D721Med (cell line): ENCODE measurements at places on chromosomes 7 and 10.

DNA sequence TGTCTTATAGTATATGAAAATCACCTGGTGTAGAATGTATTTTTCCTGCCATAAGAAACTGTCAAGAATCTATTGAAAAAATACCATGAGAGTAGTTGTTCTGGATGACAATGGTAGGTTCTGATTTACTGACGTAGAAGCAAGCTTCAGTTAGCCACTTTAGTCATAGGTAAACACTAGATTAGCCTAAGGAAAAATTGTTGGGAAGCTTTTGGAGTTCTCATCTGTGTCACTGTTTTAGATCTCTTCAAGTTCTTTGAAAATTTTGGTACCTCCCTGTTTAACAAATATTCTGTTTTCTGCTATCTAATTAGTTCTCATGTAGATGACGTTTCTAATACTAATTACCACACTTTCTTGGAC is 131.8 kb downstream of the ADK start:
- DNase-seq, result no peak

DNA sequence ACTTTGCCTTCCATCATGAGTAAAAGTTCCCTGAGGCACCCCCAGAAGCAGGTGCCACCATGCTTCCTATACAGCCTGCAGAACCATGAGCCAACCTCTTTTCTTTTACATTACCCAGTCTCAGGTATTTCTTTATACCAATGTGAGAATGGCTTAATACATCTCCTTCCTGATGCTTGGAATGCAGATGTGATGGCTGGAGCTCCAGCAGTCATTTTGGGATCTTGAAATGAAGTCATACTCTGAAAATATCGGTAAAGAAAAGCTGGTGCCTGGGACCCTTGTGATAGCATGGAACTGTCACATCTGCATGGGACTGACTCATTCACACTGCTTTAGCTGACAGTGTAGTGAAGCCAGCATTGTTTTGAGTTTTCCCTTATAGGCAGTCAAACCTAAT is 634.5 kb upstream of the NRP1 start:
- no peak for DNase-seq

- no peak for DNase-seq
Observed at GRCh38 chr7:131586259-131586658, 29.8 kb upstream of the PODXL start.

- no peak for DNase-seq
Observed at GRCh38 chr10:103618575-103619423, 125.3 kb downstream of the NEURL1 start.

DNA sequence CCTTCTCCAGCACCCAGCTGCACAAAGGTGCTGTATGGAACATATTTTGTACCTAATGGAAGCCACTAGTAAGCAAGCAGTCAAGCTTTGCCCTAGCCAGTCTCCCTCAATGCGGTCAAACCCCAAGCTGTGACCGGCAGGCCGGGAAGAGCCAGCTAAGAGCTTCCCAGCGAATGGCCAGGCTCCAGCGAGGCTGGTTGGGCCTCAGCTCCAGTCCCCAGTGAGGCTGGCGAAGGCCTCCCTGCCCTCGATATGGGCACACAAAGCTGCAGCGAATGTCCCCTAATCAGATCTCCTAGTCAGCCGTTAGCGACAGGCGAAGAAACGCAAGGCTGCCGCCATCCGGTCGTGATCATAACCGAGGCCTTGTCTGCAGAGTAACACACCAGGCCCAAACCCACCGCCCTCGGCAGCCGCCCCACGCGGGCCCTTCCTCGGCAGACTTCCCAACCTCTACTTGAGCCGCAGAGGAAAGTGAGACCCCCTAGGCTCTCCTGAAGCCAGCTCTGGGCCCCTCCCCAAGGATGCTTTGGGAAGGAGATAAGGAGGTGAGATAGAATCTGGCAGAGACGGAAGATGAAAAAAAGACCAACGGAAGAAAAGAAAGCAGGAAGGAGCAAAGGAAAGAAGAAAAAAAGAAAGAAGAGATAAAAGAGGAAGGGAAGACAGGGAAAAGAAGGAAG is 3.1 kb upstream of the HOXA9 start:
- no peak for DNase-seq

- DNase-seq, result no peak
Observed at GRCh38 chr10:3270577-3271316, 98.2 kb upstream of the PITRM1 start.

DNA sequence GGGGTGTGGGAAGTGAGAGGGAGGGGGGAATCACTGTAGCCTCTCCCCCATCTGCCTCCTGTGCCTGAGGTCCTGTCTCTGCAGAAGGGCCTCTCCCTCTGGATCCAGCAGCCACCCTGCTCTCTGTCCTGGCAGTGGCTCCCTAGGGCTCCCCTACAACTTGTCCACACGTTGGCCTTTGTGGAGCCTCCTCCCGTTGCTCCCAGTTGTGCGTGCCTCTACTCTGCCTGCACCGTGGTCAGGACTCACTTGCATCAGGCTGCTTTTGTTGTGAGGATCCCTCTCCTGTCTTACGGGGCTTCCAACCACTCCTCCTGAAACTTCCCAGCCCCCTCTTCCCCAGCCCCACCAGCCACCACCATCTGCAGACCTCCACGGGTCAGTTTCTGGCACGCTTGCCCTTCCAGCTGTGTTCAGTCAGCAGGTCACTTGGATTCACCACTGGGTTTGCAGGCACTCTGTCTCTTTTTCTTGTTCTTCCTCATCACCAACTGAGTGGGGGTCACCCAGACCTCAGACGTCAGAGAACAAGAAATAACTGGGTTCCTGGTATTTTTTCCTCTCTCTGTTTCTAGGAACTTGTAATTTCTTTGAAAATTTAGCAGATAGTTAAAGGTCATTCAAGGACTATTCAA is 62.3 kb downstream of the RAMP3 start:
- DNase-seq, result no peak

DNA sequence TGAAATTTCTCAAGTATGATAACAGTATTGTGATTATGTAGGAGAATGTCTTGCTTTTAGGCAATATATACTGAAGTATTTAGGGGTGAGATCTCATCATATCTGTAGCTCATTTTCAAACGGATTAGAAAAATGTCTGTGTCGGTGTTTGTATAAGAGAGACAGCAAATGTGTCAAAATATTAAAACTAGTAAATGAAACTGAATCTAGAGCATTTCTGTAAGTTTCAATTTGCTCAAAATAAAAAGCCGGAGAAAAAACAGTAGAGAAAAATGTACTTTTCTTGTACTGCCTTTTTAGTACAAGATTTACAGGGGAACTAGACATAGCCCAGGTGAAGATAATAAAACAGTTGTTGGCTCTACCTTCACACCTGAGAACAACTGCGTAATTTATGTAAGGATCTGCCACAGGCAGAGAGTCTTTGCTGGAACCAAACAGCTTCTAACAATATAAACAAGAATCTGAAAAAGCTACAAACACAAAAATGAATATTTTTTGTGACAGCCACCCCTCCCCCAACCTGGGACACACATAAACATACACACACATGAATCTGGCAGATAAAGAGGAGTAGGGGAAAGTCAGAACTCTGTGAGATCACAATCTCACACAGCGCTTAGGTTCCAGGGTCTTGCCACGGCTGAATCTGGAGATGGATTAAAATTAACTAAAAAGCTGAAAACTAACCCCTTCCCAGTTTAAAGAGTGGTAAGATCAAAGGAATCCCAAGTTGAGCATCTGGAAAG is 153.3 kb downstream of the AVL9 start:
- DNase-seq, result no peak

DNA sequence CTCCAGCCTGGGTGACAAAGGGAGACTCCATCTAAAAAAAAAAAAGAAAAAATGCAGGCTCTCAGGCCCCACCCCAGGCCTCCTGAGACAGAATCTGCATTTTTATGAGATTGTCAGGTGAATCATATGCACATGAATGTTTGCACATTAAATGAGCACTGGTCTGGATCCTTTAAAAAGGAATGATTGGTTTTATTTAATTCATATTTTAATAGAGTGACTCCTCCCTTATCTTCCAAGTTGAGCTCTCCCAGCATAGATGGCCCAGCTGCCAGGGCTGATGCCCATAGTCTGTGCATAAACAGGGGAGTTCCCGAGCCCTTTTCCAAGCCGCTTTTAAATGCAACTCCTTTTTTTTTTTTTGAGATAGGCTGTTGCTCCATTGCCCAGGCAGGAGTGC is 28.5 kb downstream of the CUX1 start:
- DNase-seq, result no peak

GRCh38 chr7:159051916-159052315 is 92.8 kb downstream of the VIPR2 start:
- DNase-seq, result no peak

GRCh38 chr10:131244836-131245235 is 66.7 kb downstream of the TCERG1L start:
- no peak for DNase-seq

- no peak for DNase-seq
Observed at GRCh38 chr7:158097106-158097452, 490.5 kb downstream of the PTPRN2 start.

GRCh38 chr10:6083523-6084475 is 5.0 kb upstream of the RBM17 start:
- no peak for DNase-seq

DNA sequence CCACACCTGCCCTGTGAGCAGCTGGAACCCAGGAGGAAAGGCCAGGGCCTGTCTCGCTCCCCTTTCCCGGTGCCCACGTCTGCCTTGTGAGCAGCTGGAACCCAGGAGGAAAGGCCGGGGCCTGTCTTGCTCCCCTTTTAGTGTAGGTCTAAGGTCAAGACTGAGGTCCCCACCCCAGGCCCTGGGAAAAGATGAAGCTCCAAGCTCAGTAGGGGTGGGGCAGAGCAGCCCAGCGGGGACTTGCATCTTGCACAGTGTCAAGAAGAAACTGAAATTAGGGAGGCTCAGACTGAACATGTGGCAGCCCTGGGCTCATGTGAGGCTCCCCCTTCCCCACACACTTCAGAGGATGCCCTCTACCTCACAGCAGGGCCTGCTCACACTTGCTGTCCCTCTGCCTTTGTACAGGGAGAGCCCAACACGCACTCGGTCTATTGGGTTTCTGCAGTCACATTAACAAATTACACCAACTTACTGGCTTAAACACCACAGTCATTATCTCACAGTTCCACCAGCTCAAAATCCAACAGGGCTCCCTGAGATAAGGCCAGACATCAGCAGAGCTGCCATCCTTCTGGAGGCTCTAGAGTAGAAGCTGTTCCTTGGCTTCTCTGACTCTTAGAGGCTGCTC is 12.4 kb downstream of the POLL start:
- no peak for DNase-seq

DNA sequence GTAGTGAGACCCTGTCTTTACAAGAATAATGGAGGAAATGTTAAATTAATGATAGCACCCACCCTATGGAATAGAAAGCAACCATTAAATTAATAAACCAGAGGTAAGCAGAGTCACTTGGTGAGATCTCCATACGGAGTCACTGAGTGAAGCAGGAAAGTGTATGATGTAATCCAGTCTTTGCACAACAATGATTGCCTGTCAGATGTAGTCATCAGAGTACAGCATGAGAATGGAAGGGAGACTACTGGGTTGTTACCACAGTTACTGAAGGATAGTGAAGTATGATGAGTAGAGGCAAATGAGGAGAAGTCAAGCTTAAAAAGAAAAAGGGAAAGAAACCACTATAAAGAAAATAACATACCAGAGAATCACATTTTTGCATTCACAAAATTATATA is 371.9 kb upstream of the SHH start:
- DNase-seq, result no peak

GRCh38 chr10:119331061-119331460 is 123.7 kb downstream of the GRK5 start:
- no peak for DNase-seq

DNA sequence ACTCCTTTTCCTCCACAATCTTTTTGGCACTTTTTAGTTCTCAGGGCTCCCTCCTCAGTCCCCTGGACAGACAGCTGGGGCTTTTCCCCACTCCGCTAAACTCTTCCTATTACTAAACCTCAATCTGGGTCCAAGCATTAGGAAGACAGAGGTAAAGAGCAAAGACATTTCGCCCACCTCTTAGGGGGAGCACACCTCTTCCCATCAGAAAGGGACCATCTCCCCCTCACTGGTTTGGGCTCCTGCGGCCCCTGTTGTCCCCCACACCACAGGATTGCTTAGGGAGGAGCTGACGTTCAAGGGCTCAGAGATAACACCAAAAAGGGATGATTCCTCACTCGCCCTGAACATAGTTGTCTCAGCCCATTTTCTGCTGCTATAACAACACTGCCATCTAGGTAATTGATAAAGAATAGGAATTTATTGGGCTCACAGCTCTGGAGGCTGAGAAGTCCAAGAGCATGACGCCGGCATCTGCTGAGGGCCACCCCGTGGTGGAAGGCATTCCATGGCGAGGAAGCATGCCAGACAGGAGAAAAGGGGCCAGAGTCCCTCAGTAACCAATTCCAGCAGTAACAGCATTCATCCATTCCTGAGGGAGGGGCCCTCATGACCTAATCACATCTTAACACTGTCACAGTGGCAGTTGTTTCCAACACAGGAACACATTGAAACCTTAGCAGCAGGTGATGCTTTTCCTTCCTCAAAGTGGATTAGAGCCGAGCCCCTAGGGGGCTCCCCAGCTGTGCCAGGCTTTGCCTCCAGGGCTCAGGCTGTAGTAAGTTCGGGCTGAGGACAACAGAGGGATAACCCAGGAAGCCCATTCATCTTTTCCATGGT is 209.6 kb downstream of the EBF3 start:
- no peak for DNase-seq

GRCh38 chr7:68542831-68543230 is 1055.4 kb upstream of the AUTS2 start:
- DNase-seq, result no peak

GRCh38 chr7:21962677-21963076 is 17.0 kb upstream of the CDCA7L start:
- no peak for DNase-seq

- no peak for DNase-seq
Observed at GRCh38 chr7:6273380-6273837, 985 bp upstream of the CYTH3 start.

DNA sequence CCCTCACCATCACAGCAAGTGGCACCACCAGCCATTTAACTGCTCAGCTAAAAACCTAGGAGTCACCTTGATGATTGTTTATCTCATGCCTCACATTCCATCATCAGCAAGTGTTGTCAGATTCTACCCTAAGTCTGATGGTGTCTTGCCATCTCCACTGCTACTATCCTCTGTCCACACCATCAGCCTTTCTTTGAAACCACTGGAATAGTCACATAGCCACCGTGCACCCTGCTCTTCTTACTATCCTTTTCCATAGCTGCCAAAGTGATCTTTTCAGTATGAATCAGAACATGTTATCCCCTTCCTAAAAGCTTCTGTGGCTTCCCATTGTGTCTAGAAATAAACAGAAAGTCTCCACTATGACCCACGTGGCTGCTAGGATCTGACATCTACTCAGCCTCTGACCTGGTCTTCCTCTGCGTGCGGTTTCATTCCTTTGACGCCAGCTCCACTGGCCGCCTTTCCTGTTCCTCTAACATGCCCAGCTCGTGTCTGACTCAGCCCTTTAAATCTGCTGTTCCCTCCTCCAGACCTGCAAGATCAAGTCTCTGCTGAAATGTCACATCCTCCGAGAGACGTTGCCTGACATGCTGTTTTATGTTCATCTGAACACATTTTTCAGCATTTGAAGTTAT is 16.5 kb upstream of the CHN2 start:
- DNase-seq, result no peak
